Choroid plexus epithelial cell (primary cell): ENCODE measurements at places on chromosomes 3 and 15.

DNA sequence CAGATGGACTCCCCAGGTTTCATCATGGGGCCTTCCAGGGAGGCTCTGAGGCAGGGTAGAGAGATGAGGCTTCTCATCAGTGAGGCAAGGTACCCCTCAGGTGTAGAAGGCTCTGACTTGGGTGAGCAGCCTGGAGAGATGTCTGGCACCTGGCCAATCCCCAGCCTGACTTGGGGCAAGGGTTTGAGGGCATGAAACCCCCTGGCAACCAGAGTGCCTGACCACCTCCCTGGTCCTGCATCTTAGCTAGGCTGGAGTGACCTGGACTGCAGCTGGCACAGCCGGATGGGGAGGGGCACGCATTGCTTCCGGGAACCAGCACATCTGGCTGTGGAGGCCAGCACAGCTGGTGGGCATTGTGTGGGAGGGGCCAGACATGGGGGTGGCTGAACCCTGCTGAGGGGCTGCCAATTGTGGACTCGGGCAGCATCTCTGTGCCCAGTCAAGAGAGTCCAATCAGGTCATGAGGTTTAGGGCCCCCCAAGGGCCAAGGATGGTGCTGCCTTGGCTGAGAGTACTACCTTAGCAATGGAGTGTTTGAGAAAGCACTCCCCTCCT, 1.9 kb downstream of the ZBTB47 start:
- DNase-seq, result no peak

DNA sequence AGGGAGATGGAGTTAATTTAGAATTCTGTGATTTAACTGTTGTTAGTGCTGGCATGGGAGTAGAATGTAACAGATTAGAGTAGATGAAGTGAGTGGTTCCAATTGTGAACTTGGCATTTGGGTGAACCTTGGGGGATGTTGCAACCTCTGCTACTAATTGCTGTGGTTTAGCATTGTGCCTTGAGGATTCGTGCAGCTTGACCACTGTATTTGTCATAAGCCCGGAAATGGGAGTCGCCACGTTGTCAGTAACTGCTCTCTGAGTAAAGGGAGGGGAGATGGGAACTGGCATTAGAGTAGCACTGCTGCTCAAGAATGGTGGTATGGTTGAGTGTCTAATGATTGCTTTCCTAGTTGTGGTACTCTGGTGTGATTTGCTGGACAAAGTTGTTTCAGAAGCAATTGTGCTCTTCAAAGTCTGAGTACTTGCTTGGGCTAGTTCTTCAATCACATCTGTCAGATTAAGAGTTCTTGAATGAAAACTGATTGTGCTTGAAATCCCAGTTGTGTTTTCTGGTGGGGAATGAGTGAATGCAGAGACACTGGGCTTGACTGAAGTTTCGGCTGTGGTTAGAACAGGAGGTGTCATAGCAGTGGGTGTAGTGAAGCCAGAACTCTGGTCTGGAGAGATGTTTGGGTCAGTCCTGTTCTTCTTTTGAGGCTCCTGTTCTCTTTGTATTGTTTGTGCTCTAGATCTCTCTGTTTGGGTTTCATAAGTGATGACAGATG, 15.4 kb downstream of the IGSF10 start:
- DNase-seq, result peak; percentile 49

DNA sequence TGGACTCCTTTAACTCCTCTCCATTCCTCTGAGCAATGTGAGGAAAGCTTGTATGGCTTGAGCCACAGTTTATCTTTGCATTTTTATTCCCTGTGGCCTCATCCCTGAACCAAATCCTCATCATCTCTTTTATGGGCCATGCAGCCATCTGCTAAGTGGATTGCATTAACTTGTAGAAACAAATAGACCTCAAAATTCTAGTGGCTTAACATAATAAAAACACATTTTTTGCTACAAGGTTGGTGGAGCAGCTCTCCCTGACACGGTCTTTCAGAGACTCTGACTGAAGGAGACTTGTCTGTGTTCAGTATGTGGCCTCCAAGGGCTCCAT, 135.3 kb downstream of the RPL22L1 start:
- DNase-seq, result no peak

- peak; percentile 77 for DNase-seq
These were observed 10.3 kb downstream of the ATG7 start for GRCh38 chr3:11282250-11283138.

- no peak for DNase-seq
These were observed 45.1 kb downstream of the PTPN23 start for GRCh38 chr3:47425959-47426358.

- DNase-seq, result no peak
These were observed 31.8 kb upstream of the HES1 start for GRCh38 chr3:194103983-194104751.

DNA sequence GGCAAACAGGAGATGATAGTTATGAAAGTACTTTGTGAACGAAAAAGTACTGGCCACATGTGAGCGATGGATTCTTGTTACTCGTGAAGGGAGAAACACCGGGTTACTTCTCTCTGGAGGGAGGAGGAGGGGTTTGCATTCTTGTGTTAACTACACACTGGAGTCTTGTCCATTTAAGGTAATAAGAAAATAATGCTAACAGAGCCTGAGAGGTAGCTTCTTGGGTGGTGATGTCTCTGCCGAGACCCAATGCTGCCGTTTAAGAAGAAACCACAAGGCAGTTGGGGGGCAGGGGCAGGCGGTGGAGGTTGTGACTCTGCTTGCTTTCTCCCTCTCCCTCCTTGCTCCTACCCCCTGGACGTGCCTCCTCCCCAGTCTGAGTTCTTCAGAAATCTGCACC, 100.9 kb upstream of the ROPN1 start:
- peak; percentile 13 for DNase-seq

DNA sequence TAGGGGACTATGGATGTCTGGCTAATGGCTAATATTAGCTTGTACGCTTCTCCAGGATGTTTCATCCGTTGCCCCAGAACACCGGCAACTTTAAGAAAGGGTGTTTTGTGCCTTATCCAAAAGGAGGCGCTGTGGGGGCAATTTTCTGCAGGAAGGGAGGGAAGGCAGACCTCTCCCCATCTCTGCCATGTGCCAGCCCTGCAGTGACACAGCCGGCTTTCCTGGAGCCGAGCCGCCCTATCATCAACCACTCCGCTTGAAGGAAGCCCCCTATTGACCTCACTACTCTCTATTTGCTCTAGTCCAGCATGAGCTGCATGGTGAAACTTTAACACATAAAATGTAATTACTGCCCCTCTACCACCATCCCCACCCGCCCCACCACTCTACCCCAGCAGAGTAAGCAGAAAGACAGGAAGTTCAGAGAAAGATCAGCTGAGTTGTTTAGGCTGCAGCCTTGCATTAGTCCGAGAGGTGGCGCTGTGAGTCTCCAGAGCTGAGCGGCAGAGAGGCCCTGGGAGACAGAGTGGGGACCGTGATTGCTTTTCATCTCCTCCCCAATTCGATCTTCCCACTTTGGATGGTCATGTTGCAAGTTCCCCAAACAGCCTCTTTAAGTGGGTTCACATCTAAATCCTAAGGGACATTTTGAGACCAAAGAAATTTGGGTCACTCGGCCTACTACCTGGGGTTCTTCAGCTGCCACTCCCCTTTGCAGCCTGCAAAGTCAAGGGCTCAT, 24.5 kb upstream of the RAD18 start:
- DNase-seq, result peak; percentile 78

- DNase-seq, result peak; percentile 35
These were observed 28.2 kb upstream of the TRIM59 start for GRCh38 chr3:160477750-160478149.

DNA sequence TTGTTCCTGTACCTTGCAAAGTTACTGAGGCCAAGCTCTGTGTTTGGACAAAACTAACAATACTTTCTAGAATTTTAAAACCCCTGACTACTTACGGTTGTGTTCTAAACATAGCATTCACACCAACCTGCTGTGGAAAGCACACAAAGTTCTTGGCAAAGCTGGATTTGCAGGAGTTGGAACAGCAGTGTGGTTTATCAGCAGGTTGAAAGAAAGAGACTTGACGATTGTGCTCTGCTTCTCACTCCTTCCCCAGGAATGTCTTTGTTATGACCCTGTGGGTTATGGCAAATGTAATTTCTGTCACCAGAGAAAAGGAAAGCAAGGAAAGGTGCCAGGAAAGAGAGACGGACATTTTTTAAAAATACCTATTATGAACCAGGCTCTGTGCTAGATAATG, 165.5 kb upstream of the TGFBR2 start:
- peak; percentile 87 for DNase-seq

- DNase-seq, result no peak
These were observed 397.9 kb upstream of the GOLIM4 start for GRCh38 chr3:168493412-168494205.

DNA sequence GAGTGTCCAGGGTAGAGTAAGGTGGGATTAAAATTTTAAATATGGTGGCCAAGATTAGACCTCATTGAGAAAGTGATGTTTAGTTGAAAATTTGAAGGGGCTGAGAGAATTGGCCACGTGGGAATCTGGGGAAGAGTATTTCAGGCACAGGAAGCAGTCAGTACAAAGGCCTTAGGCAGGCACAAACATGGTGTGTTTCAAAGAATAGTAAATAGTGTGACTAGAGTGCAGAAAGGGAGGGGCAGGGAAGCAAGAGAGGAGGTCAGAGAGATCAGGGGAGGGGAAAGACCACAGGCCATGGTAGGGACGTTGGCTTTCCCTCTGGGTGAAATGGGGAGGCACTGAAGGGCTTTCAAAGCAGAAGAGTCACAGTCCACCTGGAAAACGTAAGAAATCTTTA, 36.6 kb upstream of the POMGNT2 start:
- no peak for DNase-seq

GRCh38 chr3:43328653-43329052, 42.3 kb downstream of the SNRK start:
- DNase-seq, result no peak

GRCh38 chr3:27216955-27217552, 152.1 kb downstream of the NEK10 start:
- peak; percentile 47 for DNase-seq

DNA sequence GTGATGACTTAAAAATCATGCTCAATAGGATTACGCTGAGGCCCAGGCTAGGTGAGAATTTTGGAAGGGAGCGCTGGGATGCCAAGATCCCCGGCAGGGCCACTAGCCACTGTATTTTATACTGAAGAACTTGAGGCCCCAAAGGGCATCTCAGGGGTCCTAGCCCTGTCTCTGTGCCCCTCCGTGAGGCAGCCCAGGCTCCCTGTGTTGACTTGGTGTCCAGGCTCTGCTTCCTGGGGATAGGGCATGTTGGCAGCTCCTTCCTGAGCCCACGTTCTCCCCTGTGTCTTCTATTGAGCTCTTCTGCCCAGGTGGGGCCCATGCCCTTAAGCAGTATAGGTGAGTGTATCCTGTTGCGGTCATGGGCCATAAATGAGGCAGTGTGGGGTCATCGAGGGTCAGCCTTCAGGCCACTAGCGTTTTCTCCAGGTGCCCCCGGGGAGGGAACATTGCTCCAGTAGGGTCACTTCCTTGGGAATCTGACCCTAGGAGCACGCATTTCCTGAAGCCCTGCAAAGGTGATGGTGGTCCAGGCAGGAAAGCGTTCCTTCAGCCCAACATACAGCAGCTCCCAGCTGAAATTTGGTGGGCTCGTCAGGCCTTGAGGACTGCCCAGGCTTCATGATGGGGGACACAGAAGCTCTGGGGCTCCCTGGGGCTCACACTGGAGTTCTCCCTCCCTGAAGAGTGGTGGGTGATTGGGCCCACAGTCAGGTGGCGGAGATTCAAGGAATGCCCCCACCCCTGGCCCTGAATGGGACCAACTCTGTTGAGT, 189.4 kb downstream of the UBE3A start:
- no peak for DNase-seq

- no peak for DNase-seq
These were observed 47.7 kb downstream of the ZNF385D start for GRCh38 chr3:21703291-21703690.

DNA sequence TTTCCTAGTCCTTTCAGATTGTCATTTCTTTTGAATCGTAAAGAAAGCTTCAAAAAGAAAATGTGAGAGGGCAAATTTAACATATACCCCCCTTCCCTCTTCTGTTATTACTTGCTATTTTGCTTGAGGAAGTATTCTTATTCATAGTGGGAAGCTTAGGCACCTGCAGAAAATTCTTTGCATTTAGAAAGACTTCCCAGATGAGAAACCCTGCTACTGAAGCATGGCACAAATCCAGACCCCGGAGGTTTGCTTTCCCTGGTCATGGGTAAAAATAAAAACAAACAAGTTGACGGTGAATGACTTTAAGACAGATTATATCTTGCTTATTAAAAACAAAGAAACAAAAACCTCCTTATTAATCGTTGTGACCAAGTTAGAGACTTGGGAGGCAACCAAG, 93.9 kb downstream of the IL5RA start:
- no peak for DNase-seq

DNA sequence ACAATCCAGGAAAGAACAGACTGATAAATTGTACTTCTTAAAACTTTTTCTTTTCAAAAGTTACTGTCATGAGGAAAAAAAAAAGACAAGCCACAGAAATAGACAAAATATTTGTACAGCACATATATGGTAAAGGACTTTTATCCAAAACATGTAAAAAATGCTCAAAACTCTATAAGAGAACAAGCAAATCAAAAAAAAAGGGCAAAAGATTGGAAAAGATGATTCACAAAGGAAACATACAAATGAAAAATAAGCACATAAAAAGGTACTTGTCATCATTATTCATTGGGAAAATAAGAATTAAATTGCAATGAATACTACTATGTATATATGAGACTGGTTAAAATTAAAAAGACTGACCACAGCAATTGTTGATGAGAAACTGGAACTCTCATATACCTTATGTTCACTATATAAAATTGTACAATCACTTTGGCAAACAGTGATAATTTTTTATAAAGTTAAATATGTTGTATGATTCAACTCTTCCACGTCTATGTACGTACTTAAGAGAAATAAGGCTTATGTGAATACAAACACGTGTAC, 39.7 kb downstream of the DIPK2A start:
- peak; percentile 28 for DNase-seq

- DNase-seq, result peak; percentile 5
These were observed 122.2 kb upstream of the C2CD4B start for GRCh38 chr15:62287066-62287857.

DNA sequence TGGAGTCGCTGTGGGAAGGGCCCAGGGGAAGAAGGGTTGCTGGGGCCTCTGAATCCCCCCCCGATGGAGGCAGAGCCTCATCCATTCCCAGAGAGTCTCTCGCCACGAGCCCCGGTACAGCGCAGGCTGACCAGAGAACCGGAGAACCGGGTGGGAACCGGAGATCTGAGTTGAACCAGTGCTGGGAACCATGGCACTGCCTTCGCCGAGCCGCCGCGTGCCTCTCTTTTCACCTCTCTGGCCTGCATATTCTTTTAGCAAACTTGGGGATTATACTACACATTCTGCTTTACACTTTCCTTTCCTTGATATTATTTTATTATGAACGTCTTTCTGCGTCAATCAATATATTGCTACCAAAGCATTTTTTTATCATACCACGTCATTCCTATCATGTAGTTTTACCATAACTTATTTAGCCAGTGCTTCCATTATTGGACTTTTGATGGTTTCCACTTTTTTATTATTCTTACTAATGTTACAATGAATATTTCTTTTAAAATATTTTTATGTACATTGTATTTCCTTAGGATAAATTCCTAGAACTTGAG, 7.2 kb downstream of the NRROS start:
- DNase-seq, result no peak

GRCh38 chr15:51692154-51692553, 10.9 kb downstream of the SCG3 start:
- DNase-seq, result no peak

GRCh38 chr3:153246331-153246730, 84.3 kb downstream of the RAP2B start:
- no peak for DNase-seq

GRCh38 chr15:68229386-68230156, at the start of gene CLN6:
Gene CLN6 (minus strand): TSS chr15:68229728. CDS start chr15:68229584, 144 bp downstream.
- DNase-seq, result peak; percentile 86
